Right renal cortex interstitium (tissue), 3 donors: ENCODE measurements at places on chromosomes 6 and 20. TPM values are rescaled to one million over a fixed set of nuclear protein-coding genes. Genes with fewer than 3 reads are reported as not detected.
A peak's percentile ranks its signal among the peaks of the same experiment; 100 is the strongest.

DNA sequence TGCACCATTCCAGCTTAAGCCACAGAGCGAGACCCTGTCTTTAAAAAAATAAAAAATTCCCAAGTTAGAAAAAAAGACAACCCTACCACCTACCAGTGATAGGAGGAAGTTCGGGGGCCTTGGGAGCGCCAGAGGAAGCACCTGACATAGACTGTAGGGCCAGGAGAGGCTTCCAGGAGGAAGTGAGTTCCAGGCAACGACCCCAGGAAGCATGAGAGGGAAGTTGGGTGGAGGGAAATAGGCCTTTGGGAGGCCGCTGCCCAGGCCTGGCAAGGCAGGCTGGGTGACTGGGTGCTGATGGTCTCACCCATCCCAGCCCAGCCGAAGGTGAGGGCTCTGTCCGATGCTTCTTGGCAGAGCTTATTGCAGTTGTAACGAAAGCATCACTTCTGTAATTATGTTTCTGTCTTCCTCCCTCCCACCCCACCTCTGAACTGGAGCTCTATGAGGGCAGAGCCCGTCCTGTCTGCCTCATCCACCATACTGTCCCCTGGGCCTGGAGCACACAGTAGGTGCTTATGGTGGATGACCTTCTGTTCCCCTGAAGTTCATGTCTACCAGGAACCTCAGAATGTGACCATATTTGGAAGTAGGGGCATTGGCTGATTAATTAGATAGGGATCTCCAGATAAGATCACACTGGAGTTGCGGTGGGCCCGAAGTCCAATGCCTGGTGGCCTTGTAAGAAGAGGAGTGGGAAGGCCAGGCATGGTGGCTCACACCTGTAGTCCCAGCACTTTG, 54.1 kb downstream of the UBE2V1 start:
- no peak for DNase-seq

- no peak for DNase-seq
Measured at GRCh38 chr20:60461993-60462392, 503.8 kb downstream of the CDH26 start.

Gene KIAA0408
- polyA plus RNA-seq: 4.3 TPM

GRCh38 chr6:127451388-127451787, 7.8 kb downstream of the KIAA0408 start:
- DNase-seq: no peak

Gene CGA
- 0.53 TPM for polyA plus RNA-seq

Gene SCUBE3
- polyA plus RNA-seq: 42.5 TPM

DNA sequence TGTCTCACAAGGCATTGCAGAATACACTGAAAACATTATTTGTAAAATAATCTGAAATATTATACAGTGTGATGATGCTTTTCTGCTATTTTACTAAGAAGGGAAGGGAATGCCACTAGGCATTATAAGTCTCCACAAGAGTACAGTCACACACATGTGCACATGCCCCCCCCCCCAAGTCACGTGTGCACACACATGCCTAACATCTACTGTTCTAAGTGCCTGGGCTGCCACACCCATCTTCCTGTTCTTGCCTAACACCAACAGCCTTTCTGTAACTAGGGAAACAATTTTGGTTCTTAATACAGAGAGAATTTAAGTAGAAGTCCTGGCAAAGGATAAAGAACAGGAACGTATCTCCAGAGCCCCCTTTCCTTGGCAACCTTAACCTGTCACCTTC, 58.2 kb upstream of the BCLAF1 start:
- no peak for DNase-seq

- no peak for DNase-seq
Measured at GRCh38 chr6:45712786-45713185, 302.9 kb downstream of the CLIC5 start.

- DNase-seq: no peak
Measured at GRCh38 chr6:114282292-114282691, 60.5 kb downstream of the HS3ST5 start.

Gene CARMIL1
- polyA plus RNA-seq: 106 TPM

Gene COL9A3
- polyA plus RNA-seq: 14.1 TPM

- DNase-seq: no peak
Measured at GRCh38 chr6:156839591-156840001, 62.4 kb downstream of the ARID1B start.

Gene EIF2S2
- 52.3 TPM for polyA plus RNA-seq

DNA sequence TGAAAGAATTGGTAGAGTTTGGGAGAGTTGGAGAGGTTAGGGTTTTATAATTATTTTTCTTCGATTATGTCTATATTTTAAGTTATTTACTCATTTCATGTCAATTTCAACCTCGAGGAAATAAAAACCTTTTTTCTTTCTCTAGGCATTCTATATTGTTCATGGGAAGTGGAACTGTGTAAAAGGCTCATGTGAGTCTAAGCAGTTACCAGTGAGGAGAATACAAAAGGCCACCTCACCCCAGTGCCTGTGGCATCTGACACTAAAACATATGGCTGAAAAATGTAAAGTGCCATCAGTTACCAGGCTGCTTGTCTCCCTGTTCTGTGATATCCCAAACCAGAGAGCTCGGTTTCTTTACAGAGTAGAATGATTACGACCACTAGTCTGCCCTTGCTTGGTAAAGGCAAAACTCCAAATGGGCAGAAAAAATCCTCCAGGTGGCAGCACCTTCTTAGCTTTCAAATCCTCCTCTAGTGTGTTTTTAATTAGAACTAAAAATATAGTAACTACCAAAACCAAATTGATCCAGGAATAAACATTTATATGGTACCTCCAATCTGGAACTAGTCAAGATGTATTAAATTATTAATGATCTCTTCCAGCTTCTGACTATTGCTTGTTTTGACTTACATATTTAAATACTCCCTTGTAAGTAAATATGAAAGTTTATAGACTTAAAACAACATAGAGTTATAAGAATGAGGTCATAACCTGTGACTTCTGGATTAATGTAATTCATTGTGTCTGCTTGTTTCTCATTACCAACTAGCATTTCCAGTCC, 122.6 kb upstream of the MCHR2 start:
- peak; percentile 53 for DNase-seq
